ENCODE measurements at places on chromosomes 16 and 17.

DNA sequence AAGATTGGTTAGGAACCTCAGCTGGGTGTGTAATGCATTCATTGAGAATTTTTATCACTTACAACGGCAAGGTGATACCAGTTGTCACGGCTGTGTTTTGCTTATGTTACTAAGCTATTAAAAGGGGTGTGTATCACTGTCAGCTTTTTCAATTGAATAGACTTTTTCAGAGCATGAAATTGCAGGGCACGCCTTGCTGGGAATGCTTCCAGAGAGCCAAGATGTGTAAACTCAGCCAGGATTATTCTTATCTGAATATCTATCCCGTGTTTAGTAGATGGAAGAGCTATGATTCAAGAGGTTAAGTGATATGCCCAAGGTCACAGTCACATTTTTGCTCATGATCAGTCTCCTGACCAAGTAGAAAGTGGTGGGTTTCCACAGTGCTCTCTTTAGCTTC, 6.6 kb upstream of the TEKT3 start:
- no peak for DNase-seq

- no peak for DNase-seq
Measured at GRCh38 chr16:88317613-88317965, 65.2 kb upstream of the ZNF469 start.

DNA sequence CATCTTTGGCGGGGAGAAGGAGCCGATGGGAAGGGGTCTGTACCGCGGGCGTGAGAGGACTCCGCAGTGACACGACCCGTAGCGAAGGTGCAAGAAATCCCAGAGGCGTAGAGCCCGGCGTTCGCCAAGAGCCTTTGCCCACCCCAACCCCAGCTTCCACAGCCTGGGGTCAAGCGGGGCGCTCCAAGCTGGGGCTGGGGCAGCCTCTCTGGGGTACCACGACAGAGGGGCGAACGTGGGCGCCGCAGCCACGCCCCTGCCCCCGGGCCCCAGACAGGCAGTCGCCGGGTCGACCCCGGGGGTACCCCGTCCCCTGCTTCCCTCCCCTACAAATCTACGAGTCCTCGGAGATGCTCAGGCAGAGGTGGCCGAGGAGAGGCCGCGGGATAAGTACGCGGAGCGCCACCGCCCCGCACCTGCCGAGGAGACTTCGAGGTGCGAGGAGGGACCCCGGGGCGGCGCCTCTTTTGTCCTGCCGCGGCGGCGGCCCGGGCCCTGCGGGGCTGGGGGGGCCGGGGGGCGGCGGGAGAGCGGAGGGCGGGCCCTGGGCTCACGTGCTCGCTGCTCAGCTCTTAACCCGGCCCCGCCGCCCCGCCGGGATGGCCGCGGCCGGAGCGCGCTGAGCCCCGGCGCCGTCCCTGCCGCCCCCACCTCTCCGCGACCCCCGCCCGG, at the start of gene ADAM11:
TSS of gene ADAM11 (plus strand) at position 575 of the 672 bp plus-strand sequence. CDS start 212 bp downstream, outside the sequence.
- DNase-seq, result peak; percentile 68

GRCh38 chr17:36935671-36936454, 1.4 kb upstream of the LHX1 start:
- peak; percentile 81 for DNase-seq

- DNase-seq, result no peak
Measured at GRCh38 chr16:78362524-78363135, 263.2 kb downstream of the WWOX start.

DNA sequence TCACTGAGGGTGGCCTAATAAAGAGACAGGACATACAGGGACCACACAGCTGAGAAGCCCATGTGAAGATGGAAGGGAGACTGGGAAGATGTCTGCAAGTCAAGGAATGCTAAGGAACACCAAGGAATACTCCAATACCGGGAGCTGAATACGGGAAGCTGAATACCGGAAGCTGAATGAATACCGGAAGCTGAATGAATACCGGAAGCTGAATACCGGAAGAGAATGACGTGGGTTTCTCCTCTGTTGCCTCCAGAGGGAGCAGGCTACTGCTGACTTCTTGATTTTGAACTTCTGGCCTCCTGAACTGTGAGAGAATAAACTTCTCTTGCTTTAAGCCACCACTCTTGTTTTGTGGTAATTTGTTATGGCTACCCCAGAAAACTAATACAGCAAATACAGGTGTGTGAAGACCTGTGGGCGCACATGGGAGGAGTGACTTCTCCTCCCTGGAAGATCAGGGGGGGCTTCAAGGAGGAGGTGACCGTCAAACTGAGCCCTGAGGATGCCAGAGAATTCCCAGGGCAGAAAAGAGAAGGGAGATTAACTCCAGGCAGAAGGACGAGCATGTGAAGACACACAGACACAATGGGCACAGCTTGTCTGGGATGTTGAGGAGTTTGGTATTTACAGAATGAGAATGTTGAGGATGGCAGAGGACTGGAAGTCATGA, 259.9 kb downstream of the IRF8 start:
- DNase-seq, result no peak

DNA sequence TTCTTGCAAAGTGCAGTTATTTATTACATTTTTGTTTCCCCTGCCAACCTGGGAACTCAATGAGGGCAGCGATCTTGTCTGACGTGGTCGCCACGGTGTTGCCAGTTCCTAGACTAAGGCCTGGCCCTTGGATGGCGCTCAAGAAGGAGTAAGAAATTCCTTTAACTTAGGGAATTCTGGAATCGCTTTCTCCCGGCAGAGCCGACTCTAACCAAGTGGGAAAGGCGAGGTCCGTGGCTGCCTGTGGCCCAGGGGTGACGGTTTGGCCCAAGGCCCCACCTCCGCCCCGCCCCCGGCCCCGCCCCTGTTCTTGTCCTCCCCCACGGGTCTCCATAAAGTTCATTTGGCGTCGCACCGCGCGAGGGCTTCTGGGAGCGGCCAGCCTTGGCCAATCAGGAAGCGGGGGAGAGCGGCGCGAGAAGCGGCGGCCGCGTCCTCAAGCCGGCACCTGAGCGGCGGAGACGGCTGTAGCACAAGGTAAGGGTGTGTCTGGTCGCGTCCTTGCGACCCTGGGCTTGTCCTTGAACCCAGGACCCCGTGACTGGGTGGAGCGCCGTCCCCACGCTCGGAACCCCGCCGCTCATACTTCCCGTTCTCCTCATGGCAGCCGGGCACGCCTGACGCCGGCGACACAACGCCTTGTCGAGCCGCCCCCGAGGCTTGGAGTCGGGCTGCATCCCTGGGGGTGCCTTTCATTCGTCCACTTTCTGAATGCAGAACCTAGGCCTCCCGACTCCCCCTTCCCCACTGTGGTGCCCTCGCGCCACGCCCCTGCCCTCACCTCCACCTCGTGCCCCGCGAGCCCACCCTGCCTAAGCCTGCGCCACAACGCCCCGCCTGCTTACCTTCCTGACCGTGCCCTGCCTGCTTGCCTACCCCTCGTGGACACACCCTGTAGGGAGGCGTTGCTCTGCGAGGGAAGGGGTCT, at the start of gene NUP93:
TSS of gene NUP93 (plus strand) at position 395 of the 928 bp plus-strand sequence. CDS start 18,119 bp downstream, outside the sequence.
- DNase-seq, result peak; percentile 87

DNA sequence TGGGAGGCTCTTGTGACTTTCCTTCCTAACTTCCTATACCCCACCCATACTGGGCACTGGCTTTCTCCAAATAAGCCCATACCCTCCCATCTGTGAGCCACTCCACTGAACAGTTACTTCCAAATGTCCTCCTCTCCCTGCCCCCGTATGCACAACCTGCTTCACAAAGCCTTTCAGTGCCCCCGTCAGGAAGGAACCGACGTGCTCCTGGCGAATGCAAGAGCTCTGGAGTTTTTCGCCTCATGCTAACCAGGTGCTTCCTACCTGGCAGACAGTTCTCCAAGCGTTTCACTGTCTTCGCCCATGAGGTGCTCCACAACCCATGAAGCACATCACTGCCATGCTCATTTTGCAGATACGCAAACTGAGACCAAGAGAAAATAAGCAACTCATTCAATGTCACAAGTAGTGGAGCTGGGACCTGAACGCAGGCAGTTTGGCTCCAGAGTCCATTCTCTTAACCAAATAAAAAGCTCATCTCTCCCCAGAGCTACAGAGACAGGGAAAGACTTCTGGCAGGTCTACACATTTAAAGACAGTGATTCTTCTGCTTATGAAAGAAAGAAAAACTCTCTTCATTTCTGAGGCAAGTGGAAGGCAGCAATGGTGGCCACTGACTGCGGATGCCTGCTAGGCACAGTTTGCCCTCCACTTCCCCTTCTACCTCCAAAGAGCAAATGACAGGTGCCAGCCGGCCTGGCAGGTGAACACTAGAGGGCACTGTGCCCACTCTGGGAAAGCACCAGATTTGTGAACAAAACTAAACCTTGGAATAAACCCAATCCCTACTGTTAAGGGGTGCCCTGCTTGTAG, 23.8 kb downstream of the SPHK1 start:
- DNase-seq, result no peak

DNA sequence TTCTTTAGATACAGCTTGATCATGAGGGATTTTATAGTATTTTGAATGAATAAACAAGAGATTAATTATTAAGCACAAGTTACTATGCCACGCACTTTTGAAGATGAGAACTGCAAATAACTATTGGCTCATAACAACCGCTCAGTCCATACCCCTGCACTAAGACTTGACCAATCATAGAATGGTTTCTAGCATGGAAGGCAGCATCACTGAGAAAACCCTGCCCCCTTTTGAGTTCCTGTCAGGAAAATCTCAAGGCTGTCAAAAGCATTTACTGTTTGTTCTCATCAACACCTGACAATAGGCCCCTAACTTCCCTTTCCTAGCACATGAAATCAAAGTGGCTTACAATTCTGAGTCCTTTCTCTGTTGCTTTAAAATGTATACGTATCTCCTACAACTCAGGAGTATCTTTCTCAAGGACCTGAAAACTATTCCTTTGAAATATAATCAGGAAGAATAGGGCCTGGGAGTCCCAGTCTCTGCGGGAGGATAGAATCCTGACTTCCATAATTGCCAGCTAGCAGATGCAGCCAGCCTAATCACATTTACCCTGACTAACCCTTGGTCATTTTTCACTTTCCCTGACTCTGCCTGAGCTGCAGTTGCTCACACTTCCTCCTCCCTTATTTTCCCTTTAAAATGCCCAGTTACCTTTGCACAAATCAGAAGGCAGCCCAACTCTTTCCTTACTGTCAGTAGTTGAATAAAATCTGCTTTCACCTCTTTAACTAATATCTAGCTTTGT, 9.1 kb upstream of the MMD start:
- no peak for DNase-seq

- DNase-seq, result no peak
Measured at GRCh38 chr17:73814075-73814474, 169.8 kb upstream of the SDK2 start.

GRCh38 chr17:29107933-29108822, 65.2 kb downstream of the PIPOX start:
- DNase-seq, result peak; percentile 65

DNA sequence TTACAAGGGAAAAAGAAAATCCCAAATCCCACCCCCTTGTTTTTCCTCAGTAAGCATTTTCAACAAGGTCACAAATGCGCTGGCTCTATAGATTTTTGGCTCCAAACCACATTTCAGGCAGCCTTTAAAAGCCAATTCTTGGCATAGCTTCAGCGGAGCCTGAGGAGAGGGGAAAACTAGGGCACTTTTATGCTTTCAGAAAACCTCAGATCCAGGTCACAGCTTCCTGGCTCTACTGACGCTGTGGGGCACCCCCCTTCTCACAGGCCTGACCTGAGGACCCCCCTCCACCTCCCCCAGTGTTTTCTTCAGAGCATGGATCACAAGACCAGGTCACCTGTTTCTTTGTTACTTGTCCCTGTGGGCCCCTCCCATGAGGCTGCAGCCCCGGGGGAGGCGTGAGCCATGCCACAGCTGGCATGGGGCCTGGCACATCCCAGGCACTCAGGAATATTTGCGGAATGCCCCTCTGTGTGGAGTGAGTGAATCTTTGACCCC, 30.1 kb upstream of the MTSS2 start:
- DNase-seq, result no peak

DNA sequence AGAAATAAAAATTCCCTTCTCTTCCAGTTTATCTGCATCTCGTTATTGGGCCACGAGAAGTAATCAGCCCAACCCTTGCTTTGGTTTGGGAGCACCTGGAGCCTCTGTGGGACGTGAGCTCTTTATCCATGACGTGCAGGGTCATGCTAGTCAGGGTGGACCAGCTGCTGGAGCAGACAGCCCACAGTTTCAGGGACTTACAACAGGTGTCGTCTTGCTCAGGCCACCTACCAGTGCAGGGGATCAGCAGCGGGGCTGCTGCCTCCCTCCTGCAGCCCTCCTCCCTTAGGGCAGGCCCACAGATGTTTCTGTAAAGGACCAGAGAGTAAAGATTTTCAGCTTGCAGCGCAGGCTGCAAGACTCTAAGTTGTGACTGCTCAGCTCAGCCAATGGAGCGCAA, 16.9 kb downstream of the ADAD2 start:
- DNase-seq, result no peak

Data from 8988T (cell line).